ENCODE measurements at places on chromosomes 4 and X.

GRCh38 chrX:68703369-68703768, 55.9 kb downstream of the STARD8 start:
- DNase-seq: no peak

DNA sequence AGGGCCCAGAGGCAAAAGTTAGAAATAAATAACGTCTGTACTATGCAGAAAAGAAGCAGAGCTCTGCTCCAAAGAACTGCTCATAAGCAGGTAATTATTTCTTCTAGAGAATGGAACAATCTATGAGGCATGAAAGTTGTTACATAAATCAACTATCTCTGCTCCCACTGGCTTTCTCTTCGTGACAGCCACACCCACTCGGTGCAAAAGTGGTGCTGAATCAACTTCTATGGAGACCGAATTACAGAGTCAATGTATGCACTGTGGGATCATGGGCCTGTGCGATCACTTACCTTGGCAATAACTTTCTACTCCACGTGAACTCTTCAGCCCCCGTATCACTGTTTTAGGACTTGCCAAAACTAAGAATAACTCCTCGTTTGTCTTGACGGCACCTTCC, 99.4 kb upstream of the ATXN3L start:
- DNase-seq: no peak

GRCh38 chrX:19342331-19342906, 1.3 kb upstream of the PDHA1 start:
- no peak for DNase-seq

DNA sequence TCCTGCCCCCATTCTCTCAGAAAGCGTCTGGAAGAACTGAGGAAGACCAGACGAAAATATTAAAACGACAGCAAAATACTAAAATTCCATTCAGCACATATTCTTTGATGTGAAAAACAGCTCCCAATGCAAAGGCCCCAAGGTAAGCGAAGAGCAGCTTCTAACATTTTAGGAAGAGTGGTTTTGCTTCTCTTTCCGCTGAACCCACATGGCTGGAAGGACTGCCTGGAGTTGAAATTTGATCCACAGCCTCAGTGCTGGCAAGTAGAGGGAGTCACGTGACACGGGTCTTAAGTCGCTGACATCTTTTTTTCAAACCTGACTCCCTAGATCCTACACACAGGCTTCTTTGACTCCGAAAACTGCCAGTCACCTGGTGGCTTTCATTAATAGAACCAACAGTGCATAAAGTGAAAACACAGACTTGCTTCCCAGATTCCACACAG, at the start of gene FAM13A:
TSS of gene FAM13A (minus strand) at position 233 of the 446 bp plus-strand sequence. CDS start at position 12, 221 bp downstream.
- DNase-seq: peak; percentile 94
